ENCODE measurements at places on chromosomes 5 and 9.

GRCh38 chr9:95383185-95383676 lies 65.7 kb upstream of the FANCC start:
- no peak for DNase-seq

- no peak for DNase-seq
These were observed 52.4 kb downstream of the FAM170A start for GRCh38 chr5:119681734-119682133.

DNA sequence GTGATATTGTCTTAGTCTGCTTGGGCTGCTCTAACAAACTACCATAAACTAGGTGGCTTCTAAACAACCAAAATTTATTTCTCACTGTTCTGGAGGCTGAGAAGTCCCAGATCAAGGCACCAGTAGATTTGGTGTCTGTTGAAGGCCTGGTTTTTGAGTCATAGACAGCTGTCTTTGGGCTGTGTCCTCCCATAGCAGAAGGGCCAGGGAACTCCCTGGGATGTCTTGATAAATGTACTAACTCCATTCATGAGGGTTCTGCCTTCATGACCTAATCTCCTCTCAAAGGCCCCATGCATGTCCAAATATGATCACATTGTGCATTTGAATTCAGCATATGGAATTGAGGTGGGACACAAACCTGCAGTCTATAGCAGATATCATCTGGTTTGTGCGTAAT lies 121.2 kb downstream of the CHSY3 start:
- no peak for DNase-seq

DNA sequence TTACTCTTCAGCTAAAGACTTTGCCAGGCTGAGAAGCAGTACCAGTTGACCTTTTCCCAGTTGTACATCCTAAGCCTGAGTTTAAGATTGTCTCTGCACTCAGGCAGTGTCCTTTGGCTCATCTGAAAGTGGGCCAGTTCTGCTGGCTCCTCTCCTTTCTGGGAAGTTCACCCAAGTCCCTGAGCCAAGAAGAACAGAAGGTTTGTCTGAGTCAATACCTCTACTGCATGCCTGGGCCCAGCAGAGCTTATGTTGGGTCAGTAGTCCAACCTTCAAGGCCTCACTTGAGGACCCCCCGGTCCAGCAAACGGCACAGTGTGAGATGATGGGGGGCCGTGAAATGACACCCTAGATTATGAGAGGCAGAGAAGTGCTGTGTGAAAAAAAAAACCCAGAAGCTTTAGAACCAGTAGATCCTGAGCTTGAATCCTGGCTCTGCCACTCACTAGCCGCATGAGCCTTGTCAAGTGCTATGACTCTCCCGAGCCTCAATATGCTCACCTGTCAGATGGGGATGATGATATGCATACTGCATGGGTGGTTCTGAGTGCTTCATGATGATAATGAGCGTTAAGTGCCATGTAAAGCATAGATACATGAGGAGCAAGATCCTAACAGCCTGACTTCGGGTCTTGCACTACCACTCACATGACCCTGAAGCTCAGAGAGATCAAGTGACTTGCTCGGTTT lies 156.0 kb downstream of the MACROH2A1 start:
- no peak for DNase-seq

- no peak for DNase-seq
These were observed 578.6 kb upstream of the CCNG1 start for GRCh38 chr5:162858770-162859169.

DNA sequence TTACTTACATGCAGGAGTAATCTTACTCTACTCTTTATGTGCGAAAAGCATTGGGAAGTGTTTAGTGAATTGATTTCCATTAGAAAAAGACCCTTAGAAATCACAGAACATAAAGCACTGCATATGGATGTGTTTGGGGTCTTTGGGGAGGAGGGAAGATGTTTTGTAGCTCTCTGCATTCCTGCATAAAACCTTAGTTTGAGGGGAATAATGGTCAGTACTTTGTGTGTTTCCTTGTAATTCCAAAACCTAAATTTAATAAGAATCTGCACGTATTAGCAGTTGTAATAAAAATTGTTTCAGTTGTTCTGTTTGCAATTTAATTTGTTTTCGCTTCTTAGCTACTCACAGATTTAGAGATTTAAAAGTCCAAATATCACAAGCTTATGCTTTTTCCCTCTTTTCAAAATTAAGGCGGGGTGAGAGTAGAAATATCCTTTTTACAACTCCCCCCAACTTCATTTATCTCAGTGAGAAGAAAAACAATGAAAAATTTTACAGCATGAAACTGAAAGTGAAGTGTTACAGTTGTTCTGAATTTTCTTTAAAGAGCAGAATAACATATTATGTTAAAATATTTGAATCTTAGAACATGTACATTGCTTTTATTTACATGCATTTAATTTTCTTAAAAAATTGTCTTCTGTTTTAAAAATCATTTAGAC lies 143.8 kb downstream of the SMARCA2 start:
- no peak for DNase-seq

DNA sequence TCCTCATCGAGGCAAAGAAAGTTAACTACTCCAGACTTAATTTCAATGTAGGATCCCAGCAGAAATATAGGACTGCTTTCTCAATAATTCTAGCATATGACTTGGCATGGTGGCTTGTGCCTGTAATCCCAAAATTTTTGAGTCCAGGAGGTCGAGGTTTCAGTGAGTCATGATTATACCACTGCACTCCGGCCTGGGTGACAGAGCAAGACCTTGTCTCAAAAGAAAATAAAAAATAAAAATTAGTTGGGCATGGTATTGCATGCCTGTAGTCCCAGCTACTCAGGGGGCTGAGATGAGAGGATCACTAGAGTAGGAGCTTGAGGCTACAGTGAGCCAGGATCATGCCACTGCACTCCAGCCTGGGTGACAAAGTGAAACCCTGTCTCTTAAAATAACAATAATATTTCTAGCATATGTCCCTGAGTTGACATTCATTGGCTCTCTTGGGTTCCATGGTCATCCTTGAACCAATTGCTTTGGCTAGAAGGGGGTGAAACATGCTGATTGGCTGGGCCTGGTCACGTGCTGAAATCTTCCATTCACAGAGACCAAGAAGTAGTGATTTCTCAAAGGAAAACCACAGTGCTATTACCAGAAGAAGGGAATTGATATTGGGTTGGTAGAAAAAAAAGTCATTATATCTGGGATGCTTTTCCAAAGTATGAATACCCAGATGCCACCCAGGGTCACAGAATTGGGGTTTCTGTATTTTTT lies 31.6 kb upstream of the GARNL3 start:
- no peak for DNase-seq

DNA sequence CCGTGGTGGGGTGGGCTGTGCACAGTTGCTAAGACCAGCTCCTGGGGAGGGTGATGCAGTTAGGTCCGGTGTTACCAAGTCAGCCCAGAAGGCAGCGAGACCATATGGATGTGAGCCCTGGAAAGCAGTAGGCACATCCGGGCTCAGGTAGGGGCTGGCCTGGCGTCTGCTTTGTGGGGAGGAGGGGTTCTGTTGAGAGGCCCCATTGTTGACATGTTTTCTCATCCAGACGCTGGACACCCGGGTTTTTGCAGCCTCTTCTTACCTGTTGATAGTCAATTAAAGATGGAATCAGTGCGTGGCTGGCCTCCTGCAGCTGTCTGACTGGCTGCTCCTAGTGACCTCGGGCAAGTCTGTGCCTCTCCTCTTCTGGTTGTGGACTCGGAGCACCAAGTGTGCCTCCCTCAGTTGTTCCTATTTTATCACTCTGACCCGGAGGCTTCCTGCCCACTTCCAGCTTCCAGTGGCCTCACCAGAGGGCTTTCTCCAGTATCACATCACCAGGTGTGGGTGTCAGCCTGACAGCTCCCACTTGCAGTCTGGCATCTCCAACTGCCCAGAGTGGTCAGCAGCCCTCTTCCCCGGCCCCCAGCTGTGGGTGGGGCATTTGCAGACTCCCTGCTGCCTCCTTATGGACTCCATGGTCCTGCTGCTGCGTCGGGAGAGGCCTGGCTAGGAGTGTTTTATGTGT lies 90.8 kb downstream of the EHMT1 start:
- DNase-seq = no peak

DNA sequence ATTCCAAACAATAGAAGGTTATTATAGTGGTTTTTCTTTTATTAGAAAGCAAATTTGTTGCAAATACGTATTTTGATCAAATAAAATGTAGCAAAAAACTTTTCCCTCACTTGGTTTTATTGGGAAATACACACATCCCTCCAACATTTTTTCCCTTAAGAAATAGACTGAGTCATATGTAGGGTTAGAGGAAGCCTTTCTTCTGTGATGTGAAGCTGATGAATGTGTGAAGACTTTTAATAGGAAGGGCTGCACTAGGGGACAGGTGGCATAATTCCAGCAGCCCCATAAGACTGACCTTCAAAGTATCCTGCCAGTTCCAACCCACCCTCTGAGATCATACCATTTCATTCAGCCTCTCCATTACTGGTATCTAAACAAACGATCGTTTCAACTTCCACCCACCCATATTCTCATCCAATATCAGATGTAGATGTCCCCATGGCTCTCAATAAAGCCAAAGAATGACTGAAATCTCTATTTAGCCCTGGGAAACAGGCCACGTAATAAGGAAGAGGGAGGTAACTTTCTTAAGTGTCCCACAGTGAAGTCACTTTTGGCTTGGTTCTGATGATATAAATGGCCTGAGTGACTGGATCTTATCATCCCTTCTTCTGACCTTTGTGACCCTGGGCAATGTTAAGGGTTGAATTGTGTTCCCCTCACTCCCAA lies 64.7 kb upstream of the LPAR1 start:
- DNase-seq = no peak

DNA sequence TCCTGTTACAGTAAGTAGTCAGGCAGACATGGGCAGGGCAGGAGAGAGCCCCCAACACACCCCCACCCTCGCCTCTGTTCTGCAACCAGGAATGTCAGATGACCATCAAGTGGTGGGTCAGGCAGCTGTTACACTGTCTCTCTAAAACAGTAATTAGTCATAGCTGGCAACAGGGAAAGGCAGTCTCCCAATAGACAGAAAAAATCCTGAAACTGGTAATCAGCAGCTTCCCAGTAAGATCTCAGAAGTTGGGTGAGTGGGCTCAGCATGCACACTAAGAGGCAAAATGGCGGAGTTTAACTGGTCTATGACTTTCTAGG lies 90.2 kb downstream of the C5orf15 start:
- DNase-seq = no peak

DNA sequence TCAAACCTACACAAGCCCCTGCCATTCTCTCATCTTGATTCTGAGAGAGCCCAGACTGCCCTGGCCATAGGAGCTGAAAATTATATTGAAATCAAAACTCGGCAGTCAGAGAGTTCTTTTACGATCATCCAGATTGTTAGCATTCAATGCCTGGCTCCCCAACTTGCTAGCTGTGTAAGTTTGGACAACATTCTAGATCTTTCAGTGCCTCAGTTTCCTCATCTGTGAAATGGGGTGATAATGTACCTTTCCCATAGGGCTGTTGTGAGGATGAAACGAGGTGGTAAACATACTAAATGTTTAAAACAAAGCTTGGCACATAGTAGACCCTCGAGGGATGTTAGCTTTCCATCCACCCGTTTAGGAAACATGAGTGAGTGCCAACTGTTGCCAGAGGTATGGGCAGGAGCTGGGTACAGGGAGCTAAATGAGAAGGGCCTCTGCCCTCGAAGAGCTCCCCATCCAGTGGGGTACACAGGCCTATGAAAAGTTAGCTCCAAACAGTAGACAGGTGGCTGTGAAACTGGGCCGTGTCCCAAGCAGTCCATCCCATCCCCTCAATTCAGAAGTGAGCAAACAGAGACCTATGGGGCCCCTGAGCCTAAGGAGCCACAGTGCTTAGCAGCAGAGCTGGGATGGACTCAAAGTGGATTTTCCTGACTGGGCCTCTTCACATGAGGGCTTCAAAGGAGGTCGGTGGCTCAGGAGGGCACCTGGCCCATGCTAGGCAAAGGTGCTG lies 17.3 kb upstream of the IGFBPL1 start:
- no peak for DNase-seq

DNA sequence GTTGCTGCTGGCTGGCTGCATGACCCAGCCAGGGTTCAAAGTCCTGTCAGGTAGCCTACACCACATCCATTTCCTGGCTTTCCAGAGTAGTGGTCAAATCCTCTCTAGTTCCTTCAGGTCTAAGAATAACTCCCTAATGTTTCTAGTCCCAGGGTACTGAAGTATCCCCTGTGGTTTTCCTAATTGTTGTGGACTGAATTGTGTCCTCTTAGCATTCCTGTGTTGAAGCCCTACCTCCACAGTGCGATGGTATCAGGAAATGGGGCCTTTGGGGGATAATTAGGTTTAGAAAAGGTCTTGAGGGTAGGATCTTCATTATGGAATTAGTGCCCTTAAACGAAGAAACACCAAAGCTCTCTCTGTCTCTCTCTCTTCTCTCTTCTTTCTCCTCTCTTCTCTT lies 191.8 kb upstream of the CCNG1 start:
- no peak for DNase-seq

DNA sequence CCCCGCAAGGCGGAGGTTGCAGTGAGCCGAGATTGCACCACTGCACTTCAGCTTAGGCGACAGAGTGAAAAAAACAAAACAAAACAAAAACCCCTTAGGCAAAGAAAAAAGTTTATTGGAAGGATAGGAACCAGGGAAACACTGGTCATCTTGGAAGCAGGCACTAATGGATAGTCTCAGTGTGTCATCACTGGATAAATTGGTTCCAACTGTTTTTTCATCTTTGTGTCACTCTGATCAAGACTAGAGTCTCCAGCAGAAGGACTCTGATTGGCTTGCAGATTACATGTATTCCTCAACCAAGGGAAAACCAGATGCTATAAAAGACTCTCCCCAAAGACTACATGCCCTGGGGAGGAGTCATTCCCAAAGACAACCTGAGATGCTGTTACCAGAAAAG lies 35.0 kb upstream of the HMHB1 start:
- no peak for DNase-seq

- no peak for DNase-seq
These were observed 92.8 kb upstream of the CAST start for GRCh38 chr5:96569332-96569731.

- no peak for DNase-seq
These were observed 107.4 kb upstream of the LHFPL2 start for GRCh38 chr5:78755822-78756429.

GRCh38 chr9:7354704-7355103 lies 444.9 kb downstream of the DMAC1 start:
- no peak for DNase-seq

- no peak for DNase-seq
These were observed 1479.3 kb upstream of the CDH9 start for GRCh38 chr5:28517691-28518090.

- no peak for DNase-seq
These were observed 80.8 kb downstream of the ZNF608 start for GRCh38 chr5:124665625-124666024.

DNA sequence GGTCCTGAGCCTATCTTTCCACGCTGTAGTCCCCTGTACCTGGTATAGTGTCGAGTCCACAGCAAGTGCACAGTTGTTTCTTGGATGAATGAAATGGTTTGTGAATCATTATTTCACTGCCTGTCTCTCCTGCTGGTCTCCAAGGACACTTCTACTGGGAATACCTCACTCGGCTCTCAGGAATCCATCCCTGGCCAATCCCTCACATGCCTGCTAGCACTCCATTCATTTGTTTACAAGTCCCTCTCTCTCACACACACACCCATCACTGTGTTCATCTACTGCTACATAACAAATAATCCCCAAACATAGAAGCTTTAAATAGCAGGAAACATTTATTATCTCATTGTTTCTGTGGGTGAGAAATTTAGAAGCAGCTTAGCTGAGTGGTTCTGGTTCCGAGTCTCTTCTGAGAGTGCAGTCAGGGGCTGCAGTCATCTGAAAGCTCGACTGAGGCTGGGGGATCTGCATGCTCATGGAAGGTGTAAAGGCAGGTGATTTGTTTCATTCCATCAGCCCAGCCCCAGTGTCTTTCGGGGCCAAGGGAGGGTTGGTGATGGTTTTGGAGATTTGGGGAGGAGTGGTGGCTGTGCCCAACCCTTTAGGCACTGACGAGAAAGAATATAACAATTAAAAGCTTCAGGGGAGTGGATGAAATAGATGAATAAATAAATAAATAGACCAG lies 132.7 kb upstream of the IER5L start:
- DNase-seq = no peak
